NCI-H82 (cell line): ENCODE measurements at places on chromosomes 5 and 9.
A peak's percentile ranks its signal among the peaks of the same experiment; 100 is the strongest.

DNA sequence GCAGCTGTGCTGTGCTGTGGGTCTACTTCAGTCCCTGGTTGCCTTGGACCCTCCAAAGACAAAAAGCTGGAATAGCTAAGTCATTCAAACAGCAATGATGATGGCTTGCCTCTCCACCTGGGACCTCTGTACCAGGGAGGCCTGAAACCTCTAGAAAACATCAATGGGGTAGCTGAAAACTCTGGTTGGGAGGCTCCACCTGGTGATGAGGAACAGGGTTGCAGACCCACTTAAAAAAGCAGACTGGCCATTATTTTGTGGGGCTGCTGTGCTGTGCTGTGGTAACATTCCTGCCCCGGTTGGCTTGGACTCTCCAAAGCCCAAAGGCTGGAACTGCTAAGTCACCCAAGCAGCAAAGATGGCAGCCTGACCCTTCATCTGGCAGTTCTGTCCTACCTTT lies 839.3 kb upstream of the ARRDC3 start:
- DNase-seq, result peak; percentile 7

DNA sequence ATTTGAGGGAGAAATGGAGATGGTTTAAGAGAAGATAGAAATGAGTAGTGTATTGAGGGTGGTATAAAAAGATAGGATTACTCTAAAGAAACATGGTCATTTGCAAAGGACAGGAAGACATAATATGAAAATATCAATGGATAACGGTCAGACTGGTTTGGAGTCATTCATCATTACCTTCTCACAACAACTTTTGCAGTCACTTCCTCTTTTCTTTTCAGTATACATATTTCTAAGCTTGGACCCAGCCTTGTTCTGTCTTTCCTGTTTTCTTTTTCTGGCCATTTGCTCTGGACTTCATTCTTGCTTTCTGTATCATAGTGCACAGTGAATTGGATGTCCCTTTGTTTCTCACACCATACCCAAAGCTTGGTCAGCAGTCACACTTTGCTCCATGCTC lies 966.5 kb upstream of the TYRP1 start:
- no peak for DNase-seq

- DNase-seq, result no peak
These were observed 150.5 kb upstream of the LRRTM2 start for GRCh38 chr5:139025651-139026050.

GRCh38 chr9:106964329-106964728 lies 101.4 kb downstream of the ZNF462 start:
- no peak for DNase-seq

GRCh38 chr9:90822866-90823265 lies 21.2 kb downstream of the SYK start:
- DNase-seq, result no peak
